ENCODE measurements at places on chromosomes 1 and 21.

DNA sequence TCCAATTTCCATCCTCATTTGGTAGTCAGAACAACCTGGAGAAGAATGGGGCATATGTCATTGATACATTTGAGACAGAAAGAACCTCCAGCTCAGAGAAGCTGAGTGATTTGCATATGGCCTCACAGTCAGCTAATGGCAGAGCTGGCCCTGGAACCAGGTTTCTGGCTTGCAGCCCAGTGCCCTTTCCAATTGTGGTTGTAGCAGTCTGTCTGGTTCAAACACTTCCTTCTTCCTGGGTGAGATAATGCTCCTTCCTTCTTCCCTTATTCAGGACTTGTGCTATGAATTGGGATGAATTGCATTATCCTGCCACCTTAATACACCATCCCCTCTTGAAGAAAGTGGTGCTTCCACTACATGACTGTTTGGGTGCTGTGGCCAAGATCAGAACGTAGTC lies 24.2 kb downstream of the SLC5A9 start:
- ATAC-seq, result no peak

- ATAC-seq, result no peak
These were observed 5.7 kb downstream of the AK5 start for GRCh38 chr1:77287535-77287934.

GRCh38 chr21:29287383-29287782 lies 11.3 kb upstream of the BACH1 start:
- ATAC-seq, result no peak

DNA sequence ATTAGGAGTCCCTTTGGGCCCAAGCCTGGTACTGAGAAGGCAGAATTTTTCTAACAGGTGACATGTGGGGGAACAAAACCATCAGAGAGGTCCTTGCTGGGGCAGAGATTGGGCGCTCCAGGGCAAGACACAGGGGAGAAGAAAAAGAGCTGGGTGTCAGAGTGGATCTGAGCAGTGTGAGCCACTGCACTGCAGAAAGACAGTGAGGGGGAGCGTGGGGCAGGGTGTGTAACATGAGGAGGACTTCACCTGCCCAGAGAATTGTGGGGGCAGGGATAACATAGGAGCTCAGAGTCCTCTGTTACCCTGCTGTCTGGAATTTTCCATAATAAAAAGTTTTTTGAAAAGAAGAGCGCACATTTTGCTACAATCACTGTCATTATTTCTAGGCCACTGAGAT lies 25.5 kb upstream of the CSF3R start:
- ATAC-seq, result no peak

Measured in SK-N-SH treated with all-trans-retinoic acid at 6 μM for 48 hours (cell line).